ENCODE measurements at places on chromosomes 3 and 15. TPM values are rescaled to one million over a fixed set of nuclear protein-coding genes. Genes with fewer than 3 reads are reported as not detected.
A peak's percentile ranks its signal among the peaks of the same experiment; 100 is the strongest.

The IQCF5 gene
- total RNA-seq, result not detected

- DNase-seq, result no peak
These were observed 990.4 kb upstream of the CADM2 start for GRCh38 chr3:83968356-83968755.

GRCh38 chr15:98954411-98954810, 53.2 kb downstream of the PGPEP1L start:
- peak; percentile 63 for DNase-seq

GRCh38 chr3:8327739-8328138, 173.9 kb upstream of the LMCD1 start:
- DNase-seq, result no peak

- DNase-seq, result no peak
These were observed 30.1 kb upstream of the SLC22A13 start for GRCh38 chr3:38235466-38235865.

DNA sequence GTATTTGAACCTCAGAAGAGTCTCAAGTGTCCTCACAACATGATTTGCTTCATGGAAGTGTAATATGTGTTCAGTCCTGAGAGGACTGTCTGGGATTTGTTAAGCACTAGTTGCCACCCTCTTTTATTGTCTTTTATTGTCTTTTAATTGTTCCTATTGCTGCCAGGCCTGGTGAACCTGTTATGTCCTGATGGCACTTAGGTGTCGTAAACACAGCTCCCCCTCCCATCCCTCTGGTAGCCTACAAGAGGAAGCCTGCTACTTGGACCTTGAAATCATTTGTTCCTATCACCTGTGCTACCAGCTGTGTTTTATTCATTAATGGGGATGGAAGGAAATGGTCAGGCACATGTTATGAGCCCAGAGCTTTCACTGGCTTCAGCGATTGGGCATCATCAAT, 19.3 kb downstream of the CCNB2 start:
- no peak for DNase-seq

- DNase-seq, result no peak
These were observed 105.5 kb upstream of the WNT5A start for GRCh38 chr3:55592572-55592971.

- no peak for DNase-seq
These were observed 5.6 kb downstream of the THPO start for GRCh38 chr3:184372296-184372821.

- no peak for DNase-seq
These were observed 55.1 kb downstream of the GASK1A start for GRCh38 chr3:43034200-43034599.

The ACKR2 gene
- 0.41 TPM for total RNA-seq

The CMTM8 gene
- total RNA-seq, result 1.1 TPM

- DNase-seq, result no peak
These were observed 51.8 kb downstream of the GRAMD1C start for GRCh38 chr3:113890256-113890900.

GRCh38 chr3:40780291-40780924, 255.6 kb downstream of the ZNF621 start:
- peak; percentile 60 for DNase-seq

DNA sequence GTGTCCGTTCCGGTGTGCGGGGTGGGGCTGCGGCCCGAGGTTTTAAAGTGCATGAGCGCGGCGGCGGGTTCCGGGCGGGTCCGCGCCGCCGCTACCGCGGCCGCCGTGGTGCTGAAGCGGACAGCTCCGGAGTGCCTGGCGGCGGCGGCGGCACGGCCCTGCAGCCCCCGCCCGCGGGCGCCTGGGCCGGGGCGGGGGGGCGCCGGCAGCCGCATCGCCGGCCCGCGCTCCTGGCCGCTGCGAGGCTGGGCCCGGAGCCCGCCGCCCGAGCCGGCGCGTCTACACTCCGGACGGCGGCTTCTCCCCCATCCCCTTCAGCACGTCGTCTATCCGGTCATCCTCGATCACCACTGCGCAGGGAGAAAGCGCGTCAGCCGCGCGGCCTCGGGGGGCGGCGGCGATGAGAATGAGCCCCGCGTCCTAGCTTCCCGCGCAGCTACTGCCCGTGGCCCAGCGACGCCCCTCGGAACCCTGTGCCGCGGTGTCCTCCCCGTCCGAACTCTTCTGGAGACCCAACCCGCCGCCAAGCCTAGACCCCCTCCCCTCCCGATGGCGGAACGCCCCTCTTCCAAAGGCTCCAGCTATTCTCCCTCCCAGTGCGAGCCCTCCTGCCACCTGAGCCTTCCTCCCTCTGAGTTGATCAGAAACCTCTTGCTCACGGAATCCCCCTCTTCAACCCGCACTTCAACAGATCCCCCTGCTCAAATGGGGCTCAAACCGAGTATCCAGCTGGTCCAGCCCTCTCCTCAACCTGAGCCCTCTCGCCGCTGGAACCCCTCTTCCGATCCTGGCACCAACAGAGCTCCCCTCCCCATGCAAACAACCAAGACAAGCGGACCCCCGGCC, 1.3 kb downstream of the CAMK2N2 start:
- no peak for DNase-seq

Data from fibroblast of the aortic adventitia (primary cell).